ENCODE measurements at places on chromosomes 16 and 17.

GRCh38 chr17:80834893-80835275 lies 156.8 kb upstream of the CHMP6 start:
- no peak for DNase-seq

GRCh38 chr17:58337600-58338453 lies 9.2 kb upstream of the TSPOAP1 start:
- DNase-seq: peak; percentile 78

DNA sequence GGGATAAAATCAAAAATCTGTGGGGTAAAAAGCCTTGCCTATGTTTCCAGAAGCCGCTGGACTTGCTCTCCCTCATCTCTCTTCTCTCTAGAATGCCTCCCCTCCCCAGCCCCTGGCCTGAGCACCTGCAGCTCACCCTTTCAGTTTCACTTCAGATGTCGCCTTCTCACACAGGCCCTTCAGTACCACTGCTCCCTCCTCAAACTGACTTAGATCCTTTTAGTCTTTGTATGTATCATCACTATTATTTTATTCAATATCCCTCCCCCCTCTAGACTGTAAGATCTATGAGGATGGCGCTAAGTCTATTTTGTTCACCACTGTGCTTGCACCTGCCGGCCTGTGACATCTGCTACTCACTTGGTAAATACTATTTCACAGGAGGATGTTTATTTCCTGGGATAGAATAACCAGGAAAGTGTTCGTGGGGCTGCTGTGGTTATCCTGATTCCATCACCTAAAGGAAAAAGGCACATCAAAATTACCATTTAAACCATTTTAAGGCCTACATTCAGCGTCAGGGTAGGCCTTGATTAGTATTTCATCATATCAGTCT lies 122.3 kb downstream of the MRTFB start:
- DNase-seq: no peak

DNA sequence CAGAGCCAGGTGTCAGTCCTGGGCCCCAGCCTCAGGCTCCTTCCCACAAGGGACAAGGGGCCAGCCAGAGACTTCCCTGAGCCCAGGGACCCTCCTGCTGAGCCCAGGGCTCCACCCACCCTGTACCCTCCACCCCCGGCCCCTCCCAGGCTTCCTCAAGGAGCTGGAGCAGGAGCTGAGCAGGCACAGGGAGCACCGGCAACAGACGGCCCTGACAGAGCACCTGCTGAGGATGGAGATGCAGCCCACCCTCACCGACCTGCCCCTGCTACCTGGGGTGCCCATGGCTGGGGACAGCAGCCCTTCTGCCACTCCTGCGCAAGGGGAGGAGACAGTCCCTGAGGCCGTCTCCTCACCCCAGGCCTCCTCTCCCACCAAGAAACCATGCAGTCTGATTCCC lies 4.5 kb downstream of the SCRN2 start:
- DNase-seq: no peak

DNA sequence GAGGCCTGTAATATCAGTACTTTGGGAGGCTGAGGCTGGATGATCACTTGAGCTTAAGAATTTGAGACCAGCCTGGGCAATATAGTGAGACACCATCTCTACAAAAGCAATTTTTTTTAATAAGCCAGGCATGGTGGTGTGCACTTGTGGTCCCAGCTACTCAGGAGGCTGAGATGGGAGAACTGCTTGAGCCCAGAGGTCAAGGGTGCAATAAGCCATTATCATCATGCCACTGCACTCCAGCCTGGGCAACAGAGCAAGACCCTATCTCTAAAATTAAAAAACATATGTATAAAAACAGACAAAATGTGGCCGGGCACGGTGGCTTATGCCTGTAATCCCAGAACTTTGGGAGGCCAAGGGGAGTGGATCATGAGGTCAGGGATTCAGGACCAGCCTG lies 3.2 kb upstream of the ZNF785 start:
- no peak for DNase-seq

- DNase-seq: no peak
Observed at GRCh38 chr17:2954898-2955445, 108.4 kb downstream of the OR1D5 start.

GRCh38 chr17:77445760-77446532 lies 305.2 kb downstream of the SEC14L1 start:
- no peak for DNase-seq

DNA sequence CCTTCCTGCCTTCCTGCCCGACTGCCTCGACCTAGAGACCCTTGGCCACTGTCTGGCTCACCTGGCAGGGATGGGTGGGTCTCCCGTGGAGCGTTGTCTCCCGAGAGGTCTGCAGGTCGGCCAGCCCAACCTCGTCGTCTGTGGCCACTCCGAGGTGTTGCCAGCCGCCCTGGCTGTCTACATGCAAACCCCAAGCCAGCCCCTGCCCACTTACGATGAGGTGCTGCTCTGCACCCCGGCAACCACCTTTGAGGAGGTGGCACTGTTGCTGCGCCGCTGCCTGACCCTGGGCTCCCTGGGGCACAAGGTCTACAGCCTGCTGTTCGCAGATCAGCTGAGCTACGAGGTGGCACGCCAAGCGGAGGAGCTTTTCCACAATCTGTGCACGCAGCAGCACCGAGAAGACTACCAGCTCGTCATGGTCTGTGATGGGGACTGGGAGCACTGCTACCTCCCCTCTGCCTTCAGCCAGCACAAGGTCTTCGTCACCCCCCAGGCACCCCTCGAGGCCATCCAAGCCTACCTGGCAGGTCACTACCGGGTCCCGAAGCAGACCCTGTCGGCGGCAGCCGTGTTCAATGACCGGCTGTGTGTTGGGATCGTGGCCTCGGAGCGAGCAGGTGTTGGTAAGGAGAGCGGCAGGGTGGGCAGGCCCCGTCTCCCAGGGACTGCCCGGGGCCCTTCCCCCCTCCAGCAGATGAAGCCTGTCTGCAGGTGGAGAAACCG lies 75.1 kb upstream of the ENDOV start:
- no peak for DNase-seq

DNA sequence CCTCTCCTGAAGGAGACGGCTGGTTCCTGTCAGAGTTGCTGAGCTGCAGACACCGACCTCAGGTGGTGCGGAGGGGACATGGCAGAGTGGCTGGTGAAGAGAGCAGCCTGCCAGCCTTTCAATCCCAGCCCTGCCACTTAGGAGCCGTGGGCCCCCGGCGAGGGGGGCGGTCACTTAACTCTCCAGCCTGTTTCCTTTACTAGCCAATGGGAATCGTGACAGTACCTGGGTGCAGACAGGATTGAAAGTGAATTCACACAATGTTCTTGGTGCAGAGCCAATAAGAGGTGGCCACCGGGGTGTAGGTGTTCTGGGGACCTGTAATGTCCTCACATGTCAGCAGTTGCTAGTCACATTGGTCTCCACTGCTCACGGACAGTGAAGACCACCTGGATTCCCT lies 13.5 kb downstream of the ACE start:
- no peak for DNase-seq

DNA sequence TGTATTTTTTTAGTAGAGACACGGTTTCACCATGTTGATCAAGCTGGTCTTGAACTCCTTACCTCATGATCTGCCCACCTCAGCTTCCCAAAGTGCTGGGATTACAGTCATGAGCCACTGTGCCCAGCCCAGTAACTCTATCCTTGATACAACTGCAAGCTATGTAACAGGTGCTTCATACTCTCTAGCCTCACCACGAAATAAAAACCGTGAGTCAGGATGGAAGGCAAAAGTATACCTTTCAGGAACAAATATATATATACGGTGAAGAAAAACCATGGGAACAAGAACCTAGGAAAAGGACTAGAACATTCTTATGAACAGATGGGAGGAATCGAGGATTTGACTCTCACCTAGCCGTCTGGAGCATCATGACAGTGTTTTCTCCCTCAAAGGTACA lies 9.6 kb upstream of the FBF1 start:
- no peak for DNase-seq

- no peak for DNase-seq
Observed at GRCh38 chr17:7039832-7040231, 4.0 kb downstream of the SLC16A13 start.

GRCh38 chr17:40536295-40537171 lies 28.7 kb downstream of the CCR7 start:
- DNase-seq: no peak

DNA sequence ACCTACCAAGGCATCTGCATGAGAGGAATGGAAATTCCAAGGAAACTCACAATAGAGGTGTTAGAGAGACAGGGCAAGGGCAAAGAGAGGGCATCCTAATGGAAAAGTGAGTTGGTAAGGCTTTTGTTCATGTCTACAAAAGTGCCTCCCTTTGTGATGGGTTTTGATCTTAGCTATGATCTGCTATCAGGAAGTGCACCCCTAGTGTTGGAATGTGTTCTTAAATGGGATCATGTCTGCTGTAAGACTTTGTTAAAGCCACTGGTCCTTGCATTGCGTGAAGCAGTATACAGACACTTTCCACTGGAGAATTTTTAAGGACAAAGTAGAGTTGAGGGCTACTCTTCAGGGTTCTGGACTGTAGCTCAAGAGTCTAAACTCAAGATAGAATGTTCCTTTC lies 92.0 kb downstream of the MAP2K6 start:
- DNase-seq: no peak

GRCh38 chr16:70428178-70428998 lies 10.5 kb downstream of the ST3GAL2 start:
- DNase-seq: no peak

- DNase-seq: no peak
Observed at GRCh38 chr17:57369509-57369945, 113.2 kb downstream of the MSI2 start.

DNA sequence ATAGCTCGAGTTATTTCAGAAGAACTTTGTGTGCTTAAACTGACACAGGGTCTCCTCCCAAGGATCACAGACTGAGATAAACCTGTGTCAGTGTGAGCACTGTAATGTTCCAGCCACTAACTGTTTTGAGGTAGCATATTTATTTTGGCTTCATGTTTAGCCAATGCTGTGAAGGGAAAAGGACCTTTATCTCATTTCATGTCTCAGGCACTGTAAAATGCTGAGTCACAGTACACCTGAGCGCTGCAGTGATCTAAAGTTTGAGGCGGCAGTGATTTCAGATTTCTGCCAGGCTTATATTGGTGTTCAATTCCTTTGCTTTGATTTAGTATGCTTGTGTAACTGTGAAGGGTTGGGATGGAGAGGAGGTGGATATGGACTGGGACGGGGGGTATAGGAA lies 3.1 kb upstream of the DNAJA2 start:
- DNase-seq: no peak

DNA sequence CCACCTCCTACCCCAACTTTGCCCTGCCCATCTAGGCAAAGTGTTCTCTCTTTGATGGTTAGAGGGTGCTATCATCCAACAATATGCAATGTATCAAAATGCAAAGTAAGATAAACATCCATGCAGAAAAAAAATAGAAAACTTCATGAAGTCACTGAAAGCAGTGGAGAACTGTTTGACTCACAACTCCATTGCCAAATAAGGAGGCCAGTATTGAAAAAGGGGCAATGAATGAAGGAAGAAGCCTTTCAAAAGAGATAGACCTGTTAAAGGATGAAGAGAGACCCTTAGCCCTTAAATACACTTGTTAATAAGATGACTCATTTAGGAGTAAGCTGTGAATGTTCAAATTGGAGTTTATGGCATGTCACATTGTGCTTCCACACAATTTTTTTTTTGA lies 13.0 kb downstream of the FA2H start:
- no peak for DNase-seq

DNA sequence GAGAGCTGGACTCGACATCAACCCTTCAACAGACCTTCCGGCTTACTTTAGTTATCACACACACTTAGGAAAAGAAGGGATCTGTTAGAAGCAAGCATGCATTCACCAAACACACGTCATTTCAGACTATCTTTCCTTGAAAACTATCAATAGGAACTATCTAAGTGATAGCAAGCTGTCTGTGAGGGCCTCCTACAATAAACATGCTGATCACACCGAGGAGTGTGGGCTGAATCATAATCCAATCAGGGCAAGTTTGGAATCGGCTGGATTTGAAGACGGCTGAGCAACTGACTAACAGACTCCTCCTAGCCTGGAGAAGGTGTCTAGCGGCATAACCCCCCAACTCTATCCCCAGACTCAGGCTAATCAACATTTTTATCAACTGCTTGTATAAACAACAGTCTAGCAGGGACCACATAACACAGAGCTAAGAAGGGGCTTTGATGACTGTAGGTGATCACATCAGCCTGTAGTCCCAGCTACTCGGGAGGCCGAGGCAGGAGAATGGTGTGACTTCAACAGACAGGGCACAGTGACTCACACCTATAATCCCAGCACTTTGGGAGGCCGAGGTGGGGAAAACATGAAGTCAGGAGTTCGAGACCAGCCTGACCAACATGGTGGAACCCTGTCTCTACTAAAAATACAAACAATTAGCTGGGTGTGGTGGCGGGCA lies 14.1 kb downstream of the NXN start:
- DNase-seq: no peak

GRCh38 chr17:51034800-51035199 lies 85.9 kb downstream of the SPAG9 start:
- no peak for DNase-seq

GRCh38 chr16:65122724-65123395 lies 997 bp upstream of the CDH11 start:
- peak; percentile 13 for DNase-seq

DNA sequence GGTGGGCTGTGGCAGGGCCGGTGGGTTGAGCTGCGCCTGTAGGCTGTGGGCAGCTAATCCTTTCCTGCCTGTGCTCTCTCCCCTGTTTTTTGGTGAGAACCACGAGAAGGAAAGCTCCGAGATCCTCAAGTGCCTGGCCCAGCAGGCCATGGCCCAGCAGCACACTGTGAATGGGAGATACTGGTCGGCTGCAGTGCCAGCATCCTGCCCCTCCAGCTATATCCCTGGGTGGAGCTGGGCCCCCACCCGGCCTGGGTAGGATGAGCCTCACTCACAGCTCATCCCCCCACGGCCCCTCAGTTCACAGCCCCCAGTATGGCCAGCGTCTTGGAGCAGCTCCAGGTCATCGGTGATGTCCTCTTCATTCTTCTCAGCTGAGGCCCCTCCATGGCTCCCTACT lies 164.4 kb upstream of the ZNF267 start:
- DNase-seq: no peak

DNA sequence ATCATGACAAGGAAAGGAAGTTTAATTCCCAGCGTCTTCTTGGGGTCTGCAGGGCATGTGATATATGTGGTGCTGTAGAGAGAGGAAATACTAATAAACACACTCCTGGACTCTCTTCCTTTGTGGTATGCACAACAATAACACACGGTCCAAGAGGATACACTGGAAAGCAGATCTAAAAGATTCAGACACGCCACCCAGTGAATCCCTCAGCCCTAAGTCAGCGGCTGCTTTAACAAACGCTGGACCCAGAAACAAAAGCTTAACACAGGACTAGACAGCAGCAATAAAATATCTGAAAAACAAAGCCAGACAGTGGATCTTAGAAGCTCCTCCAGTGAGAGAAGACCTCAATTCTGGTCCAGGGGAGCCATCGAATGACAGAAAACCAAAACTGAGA lies 13.1 kb downstream of the CFAP20 start:
- DNase-seq: no peak

- DNase-seq: no peak
Observed at GRCh38 chr17:50469671-50470305, 1.1 kb upstream of the CHAD start.
